ENCODE measurements at places on chromosomes 16 and 17. TPM values are rescaled to one million over a fixed set of nuclear protein-coding genes. Genes with fewer than 3 reads are reported as not detected.
A peak's percentile ranks its signal among the peaks of the same experiment; 100 is the strongest.

DNA sequence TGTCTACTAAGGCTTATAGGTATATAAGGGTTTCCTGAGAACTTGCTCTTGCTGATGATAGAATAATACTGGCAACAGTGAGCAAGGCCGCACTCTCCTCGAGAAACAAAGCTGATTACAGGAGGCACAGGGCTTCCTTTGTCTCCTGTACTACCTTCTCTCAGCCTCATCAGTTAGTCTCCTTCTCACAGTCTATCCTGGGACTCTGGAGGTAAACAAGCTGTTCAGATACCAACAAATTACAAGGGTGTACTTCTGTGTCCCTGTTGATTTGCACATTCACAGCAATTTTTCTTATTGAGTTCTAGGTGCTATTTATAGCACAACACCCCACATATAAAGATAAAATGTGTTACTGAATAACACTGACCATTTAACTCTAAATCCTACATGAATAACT lies 98.7 kb downstream of the TRIM37 start:
- no peak for DNase-seq

GRCh38 chr16:4052801-4053293 lies 63.4 kb downstream of the ADCY9 start:
- DNase-seq: no peak

DNA sequence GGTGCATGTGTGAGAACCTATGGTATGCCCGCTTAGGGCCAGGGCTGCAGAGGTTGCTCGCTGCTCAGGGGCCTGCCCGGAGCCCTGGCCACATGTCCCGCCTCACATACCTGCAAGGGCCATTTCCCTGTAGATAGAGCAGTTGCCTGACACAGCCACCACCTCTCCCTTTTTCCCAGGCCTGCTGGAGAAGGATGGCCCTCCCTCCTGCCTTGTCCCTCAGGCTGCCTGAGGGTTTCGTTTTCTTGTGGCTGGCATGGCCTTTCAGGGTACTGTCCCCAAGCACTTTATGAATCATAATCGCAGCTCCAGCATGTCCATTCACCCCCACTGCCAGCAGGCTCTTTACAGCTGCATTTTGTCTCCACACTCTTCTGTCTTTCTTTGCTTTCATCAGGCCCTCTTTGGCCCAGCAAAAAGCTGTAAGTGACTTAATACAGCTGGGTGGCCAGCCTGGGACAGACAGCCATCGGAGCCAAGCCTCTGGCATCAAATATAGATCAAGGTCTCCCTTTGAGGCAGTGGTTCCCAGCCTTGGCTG lies 65.7 kb downstream of the MPRIP start:
- DNase-seq: no peak

DNA sequence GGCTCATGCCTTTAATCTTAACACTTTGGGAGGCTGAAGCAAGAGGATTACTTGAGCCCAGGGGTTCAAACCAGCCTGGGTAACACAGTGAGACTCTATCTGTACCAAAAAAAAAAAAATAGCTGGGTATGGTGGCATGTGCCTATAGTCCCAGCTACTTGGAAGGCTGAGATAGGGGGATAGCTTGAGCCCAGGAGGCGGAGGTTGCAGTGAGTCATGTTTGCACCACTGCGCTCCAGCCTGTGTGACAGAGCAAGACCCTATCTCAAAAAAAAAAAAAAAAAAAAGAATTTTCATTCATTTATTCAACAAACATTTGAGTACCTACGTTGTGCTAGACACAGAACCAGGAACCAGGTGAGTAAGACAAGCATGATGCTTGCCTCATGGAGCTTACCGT lies 73.6 kb upstream of the MRTFB start:
- DNase-seq: no peak

- DNase-seq: no peak
These were observed 20.4 kb upstream of the NUP93 start for GRCh38 chr16:56709443-56710040.

- DNase-seq: no peak
These were observed 47.8 kb downstream of the TNRC6C start for GRCh38 chr17:78006338-78006737.

DNA sequence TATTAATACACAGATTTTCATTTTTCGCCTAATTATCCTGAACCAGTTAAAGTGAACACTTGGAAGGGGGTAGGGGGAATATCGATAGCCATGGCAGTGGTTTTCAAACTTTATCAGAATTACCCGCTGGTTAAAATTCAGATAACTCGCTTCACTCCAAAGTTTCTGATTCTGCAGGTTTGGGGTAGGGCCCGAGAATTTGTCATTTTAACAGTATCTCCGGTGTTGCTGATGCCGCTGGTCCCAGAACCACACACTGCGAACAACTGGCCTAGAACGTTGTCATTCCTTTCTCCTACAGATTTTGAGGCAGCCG lies 313 bp upstream of the NSRP1 start:
- DNase-seq: no peak

GRCh38 chr17:50564916-50565315 lies 4.4 kb downstream of the CACNA1G start:
- DNase-seq: no peak

GRCh38 chr16:49491771-49492761 lies 118.5 kb downstream of the C16orf78 start:
- DNase-seq: peak; percentile 98

Gene MT1E
- total RNA-seq: 22.3 TPM

Gene NEK8
- total RNA-seq: 10.9 TPM

Gene GAST
- not detected for total RNA-seq

Gene HS3ST3B1
- total RNA-seq: 3.8 TPM

Gene ARHGDIG
- 5.3 TPM for total RNA-seq

Gene CCL13
- total RNA-seq: not detected

Gene ARL5C
- not detected for total RNA-seq

Data from H7 (cell line).